ENCODE measurements at places on chromosomes 5 and 9.

DNA sequence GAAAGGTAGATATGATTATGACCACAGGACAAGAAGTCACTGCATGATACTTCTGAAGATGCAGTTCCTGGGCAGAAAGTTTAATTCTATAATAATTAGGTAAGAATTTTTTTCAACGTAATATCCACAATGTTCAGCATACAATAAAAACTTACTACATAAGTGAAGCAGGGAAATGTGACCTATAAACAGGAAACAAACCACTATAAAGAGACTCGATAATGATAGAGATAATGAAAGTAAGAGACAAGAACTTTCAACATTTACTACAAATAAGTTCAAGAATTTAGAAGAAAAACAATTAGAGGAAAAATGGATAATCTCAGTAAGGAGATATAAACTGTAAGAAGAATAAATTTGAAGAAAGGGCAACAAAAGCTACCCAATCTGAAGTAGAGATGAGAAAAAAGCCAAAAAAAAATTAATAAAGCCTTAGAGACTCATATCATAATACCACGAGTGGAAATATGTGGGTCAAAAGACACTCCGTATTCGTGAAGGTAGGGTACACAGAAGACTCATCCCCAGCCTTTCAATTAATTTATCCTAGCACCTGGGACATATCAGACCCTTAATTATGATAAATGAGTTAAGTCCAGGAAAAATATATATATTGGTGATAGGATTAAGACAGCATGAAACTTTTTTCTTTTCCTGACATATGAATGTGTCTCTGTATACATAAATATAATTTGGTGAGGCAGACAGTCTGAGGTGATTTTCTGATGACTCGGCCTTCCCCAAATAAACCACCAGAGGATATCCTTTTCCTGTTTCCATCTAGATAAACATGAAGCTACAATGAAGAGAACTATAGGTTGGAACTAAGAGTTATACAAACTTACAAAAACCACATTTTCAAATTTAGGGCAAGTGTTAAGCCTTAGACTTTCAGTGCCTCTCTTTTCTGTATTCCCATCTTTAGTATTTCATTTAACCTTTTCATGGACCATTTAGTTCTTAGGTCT lies 120.4 kb downstream of the RAPGEF6 start:
- DNase-seq = no peak

- no peak for DNase-seq
Observed at GRCh38 chr5:97355775-97356174, 172.7 kb upstream of the RIOK2 start.

GRCh38 chr9:107760469-107761242 lies 271.1 kb upstream of the KLF4 start:
- DNase-seq = no peak

DNA sequence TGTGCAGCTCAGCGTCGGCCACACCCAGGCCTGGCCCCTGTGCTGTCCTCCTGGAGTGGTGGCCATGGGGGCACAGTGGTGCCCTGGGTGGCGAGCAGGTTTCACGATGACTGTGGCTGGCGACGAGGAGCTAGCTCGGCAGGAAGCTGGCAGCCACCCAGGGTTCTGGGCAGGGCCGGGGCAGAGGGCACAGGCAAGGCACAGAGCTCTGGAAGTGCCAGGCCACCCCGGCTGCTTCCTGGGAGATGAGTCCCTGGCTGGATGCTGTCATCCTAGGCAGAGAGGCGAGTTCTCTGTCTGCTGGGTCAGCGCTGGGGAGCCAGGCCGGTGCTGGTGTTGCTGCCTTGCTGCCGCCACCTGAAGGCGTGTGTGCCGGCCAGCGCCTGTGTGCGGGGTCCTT lies 51.7 kb downstream of the RXRA start:
- DNase-seq = no peak

DNA sequence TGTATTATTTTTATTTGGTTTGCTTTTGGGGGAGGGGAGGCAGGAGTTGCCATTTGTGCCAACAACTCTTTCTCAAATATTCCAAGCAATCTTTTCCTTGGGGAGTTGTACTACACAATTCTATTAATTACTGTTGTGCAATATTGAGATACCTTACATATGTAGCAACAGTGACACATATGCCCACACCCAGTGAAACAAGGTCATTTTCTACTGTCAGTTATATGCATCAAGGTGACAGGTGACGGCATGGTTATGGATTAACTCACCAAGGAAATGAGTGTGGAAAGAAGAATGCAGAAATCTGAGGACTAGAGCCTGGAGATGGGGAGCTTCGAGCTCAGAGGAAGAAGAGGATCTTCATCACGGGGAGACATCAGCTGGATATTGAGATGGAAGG lies 17.9 kb upstream of the MSMP start:
- DNase-seq = no peak

GRCh38 chr9:31137176-31138160 lies 1247.0 kb upstream of the ACO1 start:
- DNase-seq = no peak

DNA sequence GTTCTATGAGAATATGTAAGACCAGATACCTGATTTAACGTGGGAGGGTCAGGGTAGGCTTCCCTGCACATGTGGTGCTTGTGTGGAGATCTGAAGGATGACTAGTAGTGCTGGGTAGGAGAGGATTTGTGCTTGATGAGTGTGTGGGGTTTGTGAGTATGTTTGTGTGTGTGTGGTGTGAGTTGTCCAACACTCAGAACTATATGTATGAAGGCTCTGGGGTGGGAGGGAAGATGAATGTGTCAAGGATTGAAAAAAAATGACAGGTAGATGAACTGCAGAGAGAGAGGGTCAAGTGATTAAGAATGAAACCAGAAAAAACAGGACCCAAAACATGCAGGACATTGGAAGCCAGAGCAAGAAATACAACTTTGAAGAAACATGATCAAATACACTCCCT lies 154.6 kb upstream of the NR3C1 start:
- no peak for DNase-seq

GRCh38 chr9:94554078-94554438 lies 825 bp upstream of the PCAT7 start:
- no peak for DNase-seq

DNA sequence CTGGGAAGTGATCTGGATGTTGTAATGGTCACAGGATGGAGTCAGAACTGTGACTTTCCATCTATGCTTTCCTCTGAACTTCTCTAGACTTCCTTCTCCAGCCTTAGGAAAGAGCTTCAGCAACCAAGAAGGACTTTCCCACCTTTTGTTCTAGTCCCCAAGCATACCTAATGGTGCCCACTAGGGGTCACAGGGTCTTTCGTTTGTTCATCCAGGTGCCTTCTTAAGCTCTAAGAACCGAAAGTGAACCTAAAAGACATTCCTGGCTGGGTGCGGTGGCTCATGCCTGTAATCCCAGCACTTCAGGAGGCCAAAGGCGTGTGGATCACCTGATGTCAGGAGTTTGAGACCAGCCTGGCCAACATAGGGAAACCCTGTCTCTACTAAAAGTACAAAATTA lies 1.8 kb upstream of the WNT8A start:
- no peak for DNase-seq

DNA sequence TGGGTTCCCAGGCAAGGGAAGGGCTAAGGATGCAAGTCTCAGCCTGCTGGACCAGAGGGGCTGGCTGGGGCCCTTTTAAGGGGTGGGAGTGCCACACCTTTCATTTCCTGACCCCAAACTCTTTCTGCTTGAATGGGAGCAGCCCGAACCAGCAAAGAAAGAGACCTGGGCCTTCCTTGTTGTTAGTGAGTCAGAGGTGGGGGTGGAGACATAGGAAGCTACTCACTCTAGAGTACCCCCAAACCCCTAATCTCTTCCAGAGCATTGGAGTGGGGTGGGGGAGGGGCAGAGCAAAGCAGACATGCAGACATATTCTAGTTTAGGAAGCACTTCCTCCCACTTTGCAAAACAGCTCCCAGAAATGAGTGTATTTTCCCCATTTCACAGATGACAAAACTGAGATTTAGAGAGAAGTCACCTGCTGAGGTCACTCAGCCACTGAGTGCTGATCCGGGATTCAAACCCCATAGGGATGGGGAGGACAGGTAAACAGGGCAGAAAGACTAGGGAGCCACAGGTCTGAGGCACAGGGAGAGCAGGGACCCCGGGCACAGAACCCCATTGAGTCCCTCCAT lies 6.0 kb upstream of the AQP3 start:
- no peak for DNase-seq

- DNase-seq = no peak
Observed at GRCh38 chr5:79273341-79273740, 37.4 kb downstream of the JMY start.

DNA sequence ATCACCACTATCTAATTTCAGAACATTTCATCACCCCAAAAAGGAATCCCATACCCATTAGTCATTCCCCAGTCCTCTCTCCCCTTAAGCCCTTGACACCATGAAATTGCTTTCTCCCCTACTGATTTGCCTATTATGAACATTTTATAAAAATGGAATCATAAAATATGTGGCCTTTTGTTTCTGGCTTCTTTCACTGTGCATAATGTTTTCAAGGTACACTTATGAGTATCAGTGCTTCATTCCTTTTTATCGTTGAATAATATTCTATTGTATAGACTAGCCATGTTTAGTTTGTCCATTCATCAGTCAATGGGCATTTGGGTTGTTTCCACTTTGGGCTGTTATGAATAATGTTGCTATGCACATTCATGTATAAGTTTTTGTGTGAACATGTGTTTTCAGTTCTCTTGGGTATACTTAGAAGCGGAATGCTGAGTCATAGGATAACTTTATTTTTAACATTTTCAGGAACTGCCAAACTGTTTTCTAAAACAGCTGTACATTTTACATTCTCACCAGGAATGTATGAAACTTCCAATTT lies 40.4 kb upstream of the FGF1 start:
- DNase-seq = no peak

DNA sequence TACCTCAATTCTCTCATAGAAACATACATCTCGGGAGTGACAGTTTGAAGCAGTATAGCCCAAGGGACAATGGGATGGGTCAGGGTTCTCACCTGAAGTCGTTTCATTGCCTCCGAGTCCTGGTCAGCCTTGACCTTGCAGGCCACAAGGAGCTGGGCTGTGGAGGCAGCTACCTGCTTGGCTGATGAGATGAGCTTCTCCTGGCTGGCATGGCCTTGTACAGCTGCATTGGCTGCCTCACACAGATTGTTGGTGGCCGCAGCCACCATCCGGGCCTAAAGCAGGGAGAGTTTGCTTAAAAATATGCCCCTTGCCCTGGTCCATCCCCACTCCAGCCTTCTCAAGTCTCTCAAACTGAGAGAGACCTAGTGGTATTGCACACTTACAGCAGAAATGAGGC lies 8.5 kb upstream of the TPM2 start:
- DNase-seq = no peak

GRCh38 chr5:156164306-156164705 lies 162.7 kb upstream of the SGCD start:
- DNase-seq = no peak

- DNase-seq = no peak
Observed at GRCh38 chr9:31790720-31791119, 593.7 kb upstream of the ACO1 start.

DNA sequence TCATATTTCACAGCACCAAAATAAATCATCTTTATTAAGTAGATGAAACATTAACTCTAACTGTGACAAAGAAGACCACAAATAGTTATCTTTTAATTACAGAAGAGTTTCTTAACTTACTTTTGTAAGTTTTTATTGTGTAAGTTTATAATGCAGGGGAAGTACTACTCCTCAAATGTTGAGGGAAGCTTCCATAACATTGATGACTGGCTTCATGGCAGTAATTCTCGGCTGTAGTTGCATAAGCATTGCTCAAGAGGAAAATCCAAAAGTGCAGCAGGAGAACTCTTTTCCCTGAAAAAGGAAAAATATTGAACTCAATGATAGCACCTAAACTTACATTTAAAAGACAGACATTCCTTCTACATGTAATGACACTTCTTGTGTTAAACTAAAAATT lies 4.6 kb downstream of the TSLP start:
- no peak for DNase-seq

DNA sequence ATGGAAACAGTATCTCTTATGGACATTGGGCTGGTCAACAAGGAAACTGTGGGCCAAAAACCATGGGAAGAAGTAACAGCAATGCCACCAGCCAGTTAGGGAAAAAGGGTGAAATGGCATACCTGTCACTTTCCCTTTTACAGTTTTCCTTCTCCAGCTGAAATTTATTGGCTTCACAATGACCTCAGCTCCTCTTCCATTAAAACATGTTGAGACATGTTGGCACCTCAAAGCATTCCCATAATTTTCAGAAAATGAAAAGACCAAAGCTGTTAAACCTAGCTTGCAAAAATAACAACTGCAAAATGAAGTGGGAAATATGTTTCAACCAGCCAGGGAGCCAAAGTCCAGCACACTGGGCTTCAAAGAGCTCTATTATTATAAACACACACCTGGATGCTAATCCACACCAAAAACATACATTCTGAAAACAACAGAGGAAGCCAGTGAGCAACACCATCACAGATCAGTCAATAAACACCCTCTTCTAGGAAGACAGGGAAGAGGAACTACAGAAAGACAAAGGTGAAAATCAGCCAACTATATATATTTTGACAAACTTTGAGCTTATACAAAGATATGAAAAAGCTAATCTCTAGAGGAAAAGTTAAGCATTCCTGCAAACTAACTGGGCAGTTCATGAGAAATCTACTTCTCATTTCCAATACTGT lies 78.4 kb upstream of the PTGER4 start:
- DNase-seq = no peak

DNA sequence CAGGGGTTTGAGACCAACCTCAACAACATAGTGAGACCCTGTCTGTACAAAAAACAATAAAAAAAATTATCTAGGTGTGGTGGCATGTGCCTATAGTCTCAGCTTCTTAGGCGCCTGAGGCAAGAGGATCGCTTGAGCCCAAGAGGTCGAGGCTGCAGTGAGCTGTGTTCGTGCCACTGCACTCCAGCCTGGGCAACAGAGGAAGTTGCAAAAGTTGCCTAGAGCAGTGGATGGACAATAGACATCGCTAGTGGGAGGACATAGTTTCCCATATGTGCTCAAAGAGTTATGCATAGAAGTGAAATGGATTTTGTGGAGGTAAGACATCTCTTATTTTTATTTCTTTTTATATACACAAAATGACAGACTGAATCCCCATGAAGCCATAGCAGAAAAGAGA lies 19.0 kb downstream of the HNRNPK start:
- DNase-seq = no peak

DNA sequence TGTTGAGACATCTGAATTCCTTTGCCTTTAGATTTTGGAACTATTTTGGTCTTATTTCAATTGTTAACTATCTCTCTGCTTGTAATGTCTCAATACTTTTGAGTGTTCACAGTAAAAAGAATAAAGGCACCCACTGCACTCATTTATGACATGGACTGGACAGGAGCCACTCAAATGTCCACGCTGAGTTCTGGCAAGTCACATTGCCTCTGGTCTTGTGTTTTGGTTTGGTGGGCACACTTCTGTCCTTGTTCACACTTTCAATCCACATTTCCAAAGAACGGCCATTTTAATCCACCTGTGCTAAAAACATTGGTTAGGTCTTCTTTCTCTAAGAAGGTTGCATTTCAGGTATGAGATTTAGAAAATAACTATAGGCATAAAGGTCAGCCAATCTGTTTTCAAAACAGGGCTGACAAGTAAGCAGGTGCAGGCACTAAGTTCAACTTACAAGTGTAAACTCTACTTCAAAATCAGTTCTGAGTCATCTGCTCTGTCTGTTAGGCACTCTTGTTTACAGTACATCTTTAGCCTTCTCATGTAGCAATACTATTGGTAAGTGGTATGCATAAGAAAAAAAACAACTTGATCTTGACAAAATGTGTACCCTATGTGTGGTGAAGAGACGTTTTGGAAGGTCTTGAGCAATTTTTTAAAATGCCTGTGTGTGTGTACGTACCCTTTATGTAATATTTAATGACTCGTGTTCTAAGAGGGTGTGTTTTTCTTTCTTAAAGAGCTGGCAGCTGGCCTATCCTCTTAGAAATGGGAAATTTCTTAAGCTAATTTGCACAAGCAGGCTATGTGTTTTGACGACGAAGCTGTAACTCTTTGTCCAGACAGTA lies 31.5 kb upstream of the ZFAND5 start:
- no peak for DNase-seq
